ENCODE measurements at places on chromosomes 16 and 17. TPM values are rescaled to one million over a fixed set of nuclear protein-coding genes. Genes with fewer than 3 reads are reported as not detected.

- no peaks in the 10 kb centered on the region for H3K27me3 ChIP-seq
- H3K36me3 ChIP-seq = no peaks in the 10 kb centered on the region
- no peak overlapping the region for H3K4me3 ChIP-seq
- H3K4me1 ChIP-seq = no peaks in the 10 kb centered on the region
These were observed 2.5 kb downstream of the ADAD2 start for GRCh38 chr16:84193480-84193879.

DNA sequence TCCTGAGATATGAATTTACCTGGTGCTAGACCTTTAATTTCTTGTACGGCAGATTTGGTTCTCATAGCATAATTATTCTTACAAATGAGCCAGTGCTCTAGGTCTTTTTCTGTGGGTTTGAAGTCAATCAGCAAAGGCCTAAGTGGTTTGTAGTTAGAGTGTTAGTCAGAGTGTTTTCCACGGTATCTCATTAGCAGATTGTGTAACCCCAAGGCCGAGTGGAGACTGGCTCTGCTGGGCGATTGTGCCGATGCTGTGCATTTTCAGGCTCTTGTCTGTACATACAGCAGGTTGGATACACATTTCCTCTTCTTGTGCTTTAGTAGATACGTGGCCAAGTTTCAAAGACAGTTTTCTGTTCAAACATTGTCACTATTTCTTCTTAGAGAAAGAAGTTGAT lies 78.6 kb upstream of the CA10 start:
- no peak for DNase-seq
- H3K4me1 ChIP-seq = no peaks in the 10 kb centered on the region
- H3K4me3 ChIP-seq = no peak overlapping the region
- no peaks in the 10 kb centered on the region for H3K27me3 ChIP-seq

- H3K4me1 ChIP-seq = no peaks in the 10 kb centered on the region
- H3K27ac ChIP-seq = no peak overlapping the region
- no peaks in the 10 kb centered on the region for H3K36me3 ChIP-seq
- DNase-seq = no peak
- peaks cover 10% of the 10 kb centered on the region for H3K27me3 ChIP-seq
These were observed 209.6 kb upstream of the NLRP1 start for GRCh38 chr17:5793899-5794298.

DNA sequence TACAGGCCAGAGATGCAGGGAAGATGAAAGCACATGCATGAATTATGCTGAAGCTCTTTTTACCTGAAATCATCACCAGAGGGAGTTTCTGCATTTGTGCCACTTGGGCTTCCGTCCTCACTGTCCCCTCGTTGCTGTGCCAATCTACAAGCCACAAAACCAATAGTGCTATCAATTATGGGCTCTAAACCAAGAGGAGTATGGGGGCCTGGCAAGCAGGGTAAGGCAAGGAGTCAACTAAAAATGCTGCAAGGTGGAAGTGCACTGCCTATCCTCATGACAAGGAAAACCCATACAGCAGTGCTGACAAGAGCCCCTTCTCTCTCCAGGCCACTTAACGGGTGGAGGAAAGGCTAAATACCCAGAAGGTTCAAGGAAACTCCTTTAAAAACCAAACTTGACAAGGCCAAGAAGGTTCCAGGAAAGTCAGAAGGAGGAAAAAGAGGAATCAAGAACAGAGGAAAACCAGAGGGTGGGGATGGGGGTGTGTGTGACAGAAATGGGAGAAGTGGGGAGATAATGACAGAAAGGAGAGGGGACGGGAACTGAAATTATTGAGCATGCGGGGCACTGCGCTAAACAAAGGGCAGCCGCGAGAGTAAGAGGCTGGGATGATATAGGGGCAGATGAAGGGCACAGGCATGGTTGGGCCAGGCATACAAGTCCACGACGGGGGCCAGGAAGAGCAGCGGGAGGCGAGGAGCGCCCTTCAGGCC lies 674 bp downstream of the C17orf75 start:
- H3K27ac ChIP-seq = peak overlapping the region; percentile 77
- peaks cover 15% of the 10 kb centered on the region for H3K4me1 ChIP-seq
- peaks cover 33% of the 10 kb centered on the region for H3K36me3 ChIP-seq
- peak overlapping the region; percentile 71 for H3K4me3 ChIP-seq

Gene EEF2K
- total RNA-seq = 34.9 TPM

Gene RCVRN
- total RNA-seq = 0.17 TPM

Gene NHLRC4
- 0.98 TPM for total RNA-seq

Gene CMTM2
- total RNA-seq = 3.1 TPM

Gene FLYWCH1
- 41.3 TPM for total RNA-seq
